ENCODE measurements at places on chromosomes 3 and 15.

GRCh38 chr15:71385457-71385856 lies 270.2 kb downstream of the THSD4 start:
- DNase-seq: no peak

GRCh38 chr3:50978991-50979667 lies 304.4 kb downstream of the DOCK3 start:
- DNase-seq: no peak

DNA sequence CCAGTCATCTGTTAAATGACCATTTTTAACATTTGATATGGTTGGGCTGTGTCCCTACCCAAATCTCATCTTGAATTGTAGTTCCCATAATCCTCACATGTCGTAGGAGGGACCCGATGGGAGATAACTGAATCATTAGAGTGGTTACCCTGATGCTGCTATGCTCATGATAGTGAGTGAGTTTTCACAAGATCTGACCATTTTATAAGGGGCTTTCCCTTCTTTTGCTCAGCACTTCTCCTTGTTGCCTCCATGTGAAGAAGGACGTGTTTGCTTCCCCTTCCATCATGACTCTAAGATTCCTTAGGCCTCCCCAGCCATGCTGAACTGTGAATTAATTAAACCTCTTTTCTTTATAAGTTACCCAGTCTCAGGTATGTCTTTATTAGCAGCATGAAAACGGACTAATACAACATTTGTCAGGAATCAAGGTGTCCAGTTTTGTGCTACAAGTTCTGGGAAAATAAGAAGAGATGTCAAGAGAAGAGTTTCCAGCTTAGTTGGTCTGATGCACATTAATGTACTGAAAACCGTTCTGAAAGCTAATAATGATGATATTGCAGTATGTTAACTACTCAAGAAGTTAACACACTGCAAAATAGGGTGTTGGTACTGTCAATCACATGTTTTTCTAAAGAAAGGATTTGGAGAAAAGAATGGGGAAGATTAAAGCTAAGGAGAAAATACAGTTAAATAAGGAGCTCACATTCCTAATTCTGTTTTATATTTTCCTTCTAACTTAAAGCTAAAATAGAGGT lies 67.9 kb downstream of the ATP8B4 start:
- DNase-seq: peak; percentile 37

- no peak for DNase-seq
Observed at GRCh38 chr15:70633991-70634390, 129.4 kb downstream of the UACA start.

- DNase-seq: no peak
Observed at GRCh38 chr15:99228120-99228770, 21.1 kb downstream of the TTC23 start.

DNA sequence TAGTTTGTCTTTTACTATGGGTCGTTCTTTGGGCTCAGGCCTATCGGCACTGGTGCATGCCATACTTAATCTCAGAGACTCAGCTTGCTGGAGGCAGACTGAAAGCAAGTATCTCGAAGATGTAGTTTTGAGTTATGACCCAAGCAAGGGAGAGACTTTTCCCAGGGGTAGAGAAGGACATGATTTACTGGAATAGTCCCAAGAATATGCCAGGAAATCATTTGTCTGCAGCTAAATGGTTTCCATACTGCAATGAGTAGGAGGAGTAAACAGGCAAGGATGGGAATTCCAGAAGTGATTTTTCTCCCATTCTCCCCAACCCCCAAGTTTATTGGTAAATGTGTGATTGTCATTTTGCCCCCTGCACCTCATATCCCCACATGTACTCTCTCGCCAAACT lies 35.4 kb upstream of the LACTB start:
- no peak for DNase-seq
